Osteocyte (in vitro differentiated cells): ENCODE measurements at places on chromosomes 6 and 20.

DNA sequence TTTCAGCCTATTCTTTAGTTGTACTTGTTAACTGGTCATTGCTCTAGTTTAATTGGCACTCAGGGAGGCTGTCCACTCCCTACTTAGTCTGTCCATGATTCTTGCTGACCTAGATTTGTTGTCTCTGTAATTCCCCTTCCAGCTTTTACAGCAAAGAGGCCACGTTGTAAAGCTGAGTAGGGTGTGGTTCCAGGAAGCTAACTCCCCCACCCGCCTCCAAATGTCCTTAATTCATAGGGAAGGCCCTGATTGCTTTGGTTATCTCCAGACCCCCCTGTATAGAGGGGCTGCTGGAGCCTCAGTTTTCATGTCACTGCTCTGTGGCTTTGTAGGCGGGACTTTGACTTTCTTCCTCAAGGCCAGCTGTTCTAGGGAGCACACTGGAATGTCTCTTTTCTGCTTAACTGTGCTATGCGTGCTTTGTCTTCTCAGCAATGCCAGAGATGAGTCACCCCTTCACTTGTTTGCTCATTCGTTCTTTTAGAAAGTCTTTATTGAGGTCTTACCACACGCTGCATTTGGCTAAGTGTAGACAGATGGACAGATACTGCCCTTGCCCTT lies 175.1 kb upstream of the JAG1 start:
- DNase-seq = no peak
- H3K4me1 ChIP-seq = peaks cover 11% of the 10 kb centered on the region
- peak overlapping the region; percentile 68 for H3K27ac ChIP-seq
- no peaks in the 10 kb centered on the region for H3K27me3 ChIP-seq

- no peak overlapping the region for H3K4me3 ChIP-seq
- H3K4me1 ChIP-seq = no peaks in the 10 kb centered on the region
- peaks cover 9% of the 10 kb centered on the region for H3K27me3 ChIP-seq
- DNase-seq = no peak
- no peaks in the 10 kb centered on the region for H3K36me3 ChIP-seq
Measured at GRCh38 chr6:21459641-21460040, 133.9 kb upstream of the SOX4 start.

DNA sequence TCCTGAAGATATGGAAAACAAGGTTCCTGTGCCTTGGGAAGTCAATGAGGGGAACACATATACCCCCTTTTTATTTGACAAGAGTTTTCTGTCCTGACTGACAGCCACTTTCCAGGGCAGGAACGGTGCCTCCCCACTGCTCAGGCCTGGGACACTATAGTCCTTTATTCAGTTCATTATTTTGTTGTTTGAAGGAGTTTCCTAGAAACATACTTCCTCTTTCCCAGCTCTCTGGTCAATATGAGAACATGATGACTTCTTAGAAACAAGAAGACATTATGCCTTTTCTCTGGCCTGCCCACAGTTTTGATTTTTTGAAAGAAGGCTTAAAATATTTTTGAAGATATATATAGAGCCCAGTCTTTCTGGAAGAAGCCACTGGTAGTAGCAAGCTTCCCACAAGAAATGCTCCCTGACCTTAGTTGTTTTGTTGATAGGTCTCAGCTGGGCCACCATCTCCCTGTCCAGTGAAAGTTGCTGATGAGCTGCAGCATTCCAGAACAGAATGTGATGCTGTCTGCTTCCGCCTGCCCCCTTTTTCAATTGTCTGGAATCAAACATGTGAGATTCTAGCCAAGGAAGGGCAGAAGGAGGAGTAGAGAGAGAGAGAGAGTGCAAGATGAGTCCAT lies 350.0 kb upstream of the PRND start:
- DNase-seq = no peak
- no peaks in the 10 kb centered on the region for H3K4me1 ChIP-seq
- no peak overlapping the region for H3K27ac ChIP-seq
- H3K4me3 ChIP-seq = no peak overlapping the region
- H3K27me3 ChIP-seq = peaks cover 5% of the 10 kb centered on the region

GRCh38 chr6:44788387-44788981 lies 401.0 kb downstream of the CDC5L start:
- DNase-seq = no peak
- peaks cover 6% of the 10 kb centered on the region for H3K36me3 ChIP-seq
- H3K27me3 ChIP-seq = no peaks in the 10 kb centered on the region
- peak overlapping the region; percentile 85 for H3K27ac ChIP-seq

GRCh38 chr6:33993653-33994471 lies 152.0 kb downstream of the GRM4 start:
- H3K27ac ChIP-seq = no peak overlapping the region
- no peak overlapping the region for H3K4me3 ChIP-seq
- H3K27me3 ChIP-seq = peaks cover 51% of the 10 kb centered on the region
- no peak for DNase-seq

GRCh38 chr6:131210469-131210868 lies 75.2 kb downstream of the AKAP7 start:
- no peak overlapping the region for H3K4me3 ChIP-seq
- H3K4me1 ChIP-seq = peaks cover 2% of the 10 kb centered on the region
- H3K27ac ChIP-seq = no peak overlapping the region
- H3K27me3 ChIP-seq = no peaks in the 10 kb centered on the region
- H3K36me3 ChIP-seq = no peaks in the 10 kb centered on the region

GRCh38 chr6:40455686-40456389 lies 131.3 kb downstream of the LRFN2 start:
- H3K4me3 ChIP-seq = no peak overlapping the region
- no peaks in the 10 kb centered on the region for H3K4me1 ChIP-seq
- peaks cover 7% of the 10 kb centered on the region for H3K27me3 ChIP-seq
- no peak for DNase-seq
- no peaks in the 10 kb centered on the region for H3K36me3 ChIP-seq

GRCh38 chr6:24574809-24575208 lies 71.2 kb downstream of the KIAA0319 start:
- H3K4me1 ChIP-seq = peaks cover 3% of the 10 kb centered on the region
- no peak for DNase-seq
- H3K36me3 ChIP-seq = no peaks in the 10 kb centered on the region
- no peak overlapping the region for H3K27ac ChIP-seq
- H3K4me3 ChIP-seq = no peak overlapping the region

DNA sequence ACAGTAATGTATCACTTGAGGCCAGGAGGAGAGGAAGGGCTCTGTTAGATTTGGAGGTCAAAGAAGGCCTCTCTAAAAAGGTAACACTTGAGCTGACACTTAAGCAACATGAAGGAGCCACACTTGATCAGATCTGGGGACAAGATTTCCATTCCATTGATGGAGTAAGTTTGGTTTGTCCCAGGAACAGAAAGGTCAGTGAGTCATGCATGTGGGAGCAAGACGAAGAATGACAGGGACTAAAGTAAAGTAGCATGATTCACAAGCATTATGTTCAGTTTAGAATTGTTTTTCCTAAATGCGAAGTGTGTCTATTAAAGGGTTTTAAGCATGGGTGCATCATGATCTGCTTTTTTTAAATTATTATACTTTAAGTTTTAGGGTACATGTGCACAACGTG lies 47.4 kb downstream of the COL21A1 start:
- H3K27me3 ChIP-seq = no peaks in the 10 kb centered on the region
- H3K4me3 ChIP-seq = no peak overlapping the region
- no peak overlapping the region for H3K27ac ChIP-seq
- H3K36me3 ChIP-seq = peaks cover 15% of the 10 kb centered on the region
- H3K4me1 ChIP-seq = peaks cover 9% of the 10 kb centered on the region

- H3K36me3 ChIP-seq = no peaks in the 10 kb centered on the region
- DNase-seq = no peak
- H3K27ac ChIP-seq = no peak overlapping the region
- H3K27me3 ChIP-seq = no peaks in the 10 kb centered on the region
Measured at GRCh38 chr6:115067690-115068447, 725.0 kb upstream of the HS3ST5 start.

- H3K36me3 ChIP-seq = peaks cover 9% of the 10 kb centered on the region
- peaks cover 16% of the 10 kb centered on the region for H3K4me1 ChIP-seq
- no peaks in the 10 kb centered on the region for H3K27me3 ChIP-seq
- no peak for DNase-seq
- H3K27ac ChIP-seq = no peak overlapping the region
- no peak overlapping the region for H3K4me3 ChIP-seq
Measured at GRCh38 chr6:157867981-157868380, 44.9 kb downstream of the SNX9 start.

DNA sequence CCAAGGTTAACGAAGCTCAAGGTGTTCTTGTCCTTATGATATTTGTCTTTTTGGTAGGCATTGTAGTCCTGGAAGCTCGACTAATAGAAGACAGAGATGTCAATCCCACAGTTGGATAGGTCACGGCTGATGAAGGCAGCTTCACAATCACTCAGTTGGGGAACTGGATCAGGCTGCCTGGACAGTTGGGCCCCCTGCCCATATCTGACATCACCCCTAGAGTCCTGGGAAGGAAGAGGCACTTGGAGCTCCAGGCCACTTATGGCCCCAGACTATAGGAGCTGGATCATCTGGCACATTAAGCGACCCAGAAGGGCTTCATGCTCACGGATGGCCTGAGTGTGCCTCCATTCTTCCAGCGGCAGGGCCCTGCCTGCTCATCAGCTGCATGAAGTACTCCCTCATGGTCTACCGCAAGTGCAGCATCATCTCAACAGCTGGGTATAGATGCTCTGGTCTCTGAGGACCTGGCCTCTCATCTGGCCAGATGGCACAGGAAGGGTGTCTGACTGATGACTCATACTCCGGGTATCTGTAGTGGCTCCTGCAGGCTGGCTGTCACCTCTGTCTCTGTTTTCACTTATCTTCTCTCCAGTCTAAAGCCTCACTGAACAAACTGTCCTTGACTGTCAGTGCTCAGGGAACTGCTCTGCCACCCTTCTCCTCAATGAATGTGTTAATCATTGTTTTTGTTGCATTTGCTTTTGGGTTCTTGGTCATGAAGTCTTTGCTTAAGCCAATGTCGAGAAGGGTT lies 29.2 kb upstream of the SSR1 start:
- H3K27ac ChIP-seq = peak overlapping the region; percentile 39
- no peaks in the 10 kb centered on the region for H3K36me3 ChIP-seq
- H3K4me3 ChIP-seq = no peak overlapping the region
- no peaks in the 10 kb centered on the region for H3K27me3 ChIP-seq

GRCh38 chr6:98452685-98453084 lies 381.7 kb upstream of the POU3F2 start:
- no peaks in the 10 kb centered on the region for H3K4me1 ChIP-seq
- no peaks in the 10 kb centered on the region for H3K27me3 ChIP-seq
- no peak overlapping the region for H3K4me3 ChIP-seq

GRCh38 chr6:169959136-169960002 lies 207.9 kb downstream of the ERMARD start:
- no peaks in the 10 kb centered on the region for H3K36me3 ChIP-seq
- H3K4me3 ChIP-seq = no peak overlapping the region
- no peak overlapping the region for H3K27ac ChIP-seq
- H3K4me1 ChIP-seq = no peaks in the 10 kb centered on the region
- DNase-seq = peak; percentile 77

DNA sequence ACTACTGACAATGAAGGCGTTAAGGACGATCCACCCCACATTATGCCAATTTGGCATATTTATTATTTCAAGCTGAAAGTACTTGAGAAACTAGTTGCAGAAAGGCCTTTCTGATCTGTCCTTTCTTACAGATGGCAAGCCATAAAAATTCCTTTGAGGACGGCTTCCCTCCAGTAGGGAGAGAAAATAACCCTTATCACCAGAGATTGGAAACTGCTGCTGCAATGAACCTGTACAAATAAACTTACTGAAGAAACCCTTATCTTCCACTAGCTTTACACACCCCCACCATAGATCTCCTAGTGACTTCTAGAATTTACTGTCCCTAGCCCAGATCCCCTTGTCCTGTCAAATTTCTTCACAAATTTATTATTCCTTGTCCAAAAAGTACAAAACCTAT lies 105.2 kb downstream of the MAP7 start:
- peaks cover 24% of the 10 kb centered on the region for H3K27me3 ChIP-seq
- no peak overlapping the region for H3K27ac ChIP-seq
- DNase-seq = no peak
- no peaks in the 10 kb centered on the region for H3K4me1 ChIP-seq
- H3K4me3 ChIP-seq = no peak overlapping the region

- no peak overlapping the region for H3K4me3 ChIP-seq
- peaks cover 9% of the 10 kb centered on the region for H3K27me3 ChIP-seq
- H3K27ac ChIP-seq = no peak overlapping the region
- peaks cover 18% of the 10 kb centered on the region for H3K4me1 ChIP-seq
Measured at GRCh38 chr6:167550941-167551627, 226.2 kb downstream of the TTLL2 start.

DNA sequence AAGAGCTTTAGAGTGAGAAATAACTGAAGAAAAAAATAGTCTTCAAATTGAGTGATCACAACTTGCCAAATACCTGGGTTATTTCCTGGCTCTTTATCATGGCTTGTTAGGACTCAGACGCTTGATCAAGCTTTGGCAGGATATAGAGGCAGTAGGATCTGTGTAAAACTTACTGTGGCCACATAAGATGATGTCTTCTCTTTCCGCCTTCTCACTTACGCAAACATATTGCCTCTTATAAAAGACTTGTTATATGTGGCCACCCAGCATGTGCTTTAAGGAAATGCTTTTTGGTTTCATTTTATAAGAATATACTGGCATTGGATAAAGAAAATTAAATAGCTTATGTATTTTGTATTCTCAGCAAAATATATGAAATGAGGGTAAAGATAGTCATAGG lies 101.8 kb upstream of the AKIRIN2 start:
- H3K27me3 ChIP-seq = peaks cover 54% of the 10 kb centered on the region
- no peak for DNase-seq
- H3K4me3 ChIP-seq = no peak overlapping the region
- H3K27ac ChIP-seq = no peak overlapping the region
- H3K36me3 ChIP-seq = no peaks in the 10 kb centered on the region
